ENCODE measurements at places on chromosomes 7 and 10. TPM values are rescaled to one million over a fixed set of nuclear protein-coding genes. Genes with fewer than 3 reads are reported as not detected.

Gene STEAP2
- total RNA-seq = 0.49 TPM

Gene ICA1
- 1.9 TPM for total RNA-seq

Gene VOPP1
- 17.3 TPM for total RNA-seq

Gene CLDN4
- total RNA-seq = 3.7 TPM

Gene NPC1L1
- 0.04 TPM for total RNA-seq

Gene ERVW-1
- total RNA-seq = 0.10 TPM

Gene COL28A1
- 2.4 TPM for total RNA-seq

Gene PBLD
- total RNA-seq = 3.7 TPM

Gene CHRM2
- total RNA-seq = not detected

Gene CLDN3
- total RNA-seq = not detected

Gene MYL10
- not detected for total RNA-seq

Gene FXYD4
- not detected for total RNA-seq

Gene SND1
- 50.3 TPM for total RNA-seq

Gene CYP3A5
- not detected for total RNA-seq

Gene MSMB
- total RNA-seq = not detected

Gene LDB3
- total RNA-seq = 164 TPM

Gene GOT1
- total RNA-seq = 130 TPM

Gene AMZ1
- not detected for total RNA-seq

Gene LIPN
- not detected for total RNA-seq

Gene BMI1
- total RNA-seq = 22.4 TPM

Gene ALOX5
- 4.0 TPM for total RNA-seq

Gene LOXL4
- total RNA-seq = 4.2 TPM

Gene SPDYE5
- not detected for total RNA-seq

Gene FAM25C
- not detected for total RNA-seq

Gene GNB2
- 113 TPM for total RNA-seq

Gene CLCN1
- 1.5 TPM for total RNA-seq

Gene ACTL6B
- total RNA-seq = not detected

Gene PTPRE
- total RNA-seq = 1.4 TPM

Gene AGR2
- total RNA-seq = not detected

Gene TMEM139
- total RNA-seq = not detected

Data from gastrocnemius medialis (tissue), 4 donors.